ENCODE measurements at places on chromosomes 6 and 20. TPM values are rescaled to one million over a fixed set of nuclear protein-coding genes. Genes with fewer than 3 reads are reported as not detected.

Gene FLRT3
- 2.2 TPM for polyA plus RNA-seq

Gene PACRG
- polyA plus RNA-seq = not detected

Gene DLK2
- polyA plus RNA-seq = 0.62 TPM

Gene CGA
- polyA plus RNA-seq = 0.19 TPM

Gene F13A1
- polyA plus RNA-seq = not detected

Gene RSPH4A
- 0.09 TPM for polyA plus RNA-seq

Gene NRSN1
- not detected for polyA plus RNA-seq

Gene NCOA3
- 22.1 TPM for polyA plus RNA-seq

Gene DST
- 182 TPM for polyA plus RNA-seq

Measured in AG04450 (cell line).